CD4-positive, alpha-beta T cell (primary cell): ENCODE measurements at places on chromosomes 2 and 18. TPM values are rescaled to one million over a fixed set of nuclear protein-coding genes. Genes with fewer than 3 reads are reported as not detected.

GRCh38 chr2:239255628-239256349, 145.0 kb downstream of the HDAC4 start:
- no peak for DNase-seq

CRYGA gene
- total RNA-seq, result not detected

GRCh38 chr18:41967680-41968079, 12.6 kb downstream of the PIK3C3 start:
- DNase-seq, result no peak

GRCh38 chr18:48910972-48911545, 39.7 kb downstream of the SMAD7 start:
- DNase-seq, result no peak

DNA sequence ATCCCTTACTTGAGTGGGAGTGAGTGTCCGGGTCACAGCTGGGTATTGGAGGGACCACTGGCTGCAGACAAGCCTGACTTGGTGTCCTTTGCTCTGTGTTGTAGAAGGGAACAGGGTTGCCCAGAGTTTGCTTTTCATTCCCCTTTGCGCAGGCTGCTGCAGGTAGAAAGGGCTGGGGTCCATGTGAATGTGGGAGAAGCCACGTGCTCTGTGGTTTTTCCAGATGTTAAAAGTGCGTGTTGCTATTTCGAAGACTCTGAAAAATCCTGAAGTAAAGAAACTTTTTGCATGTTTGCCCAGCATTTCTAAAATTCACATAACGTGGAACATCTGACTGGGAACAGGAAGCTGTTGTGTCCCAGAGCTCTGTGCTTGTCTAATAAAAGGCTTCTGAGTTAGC, 28.8 kb downstream of the GLI2 start:
- DNase-seq, result no peak

- DNase-seq, result no peak
Measured at GRCh38 chr2:172048508-172049503, 36.5 kb upstream of the DLX1 start.

- no peak for DNase-seq
Measured at GRCh38 chr2:240514631-240515030, 43.2 kb downstream of the ANKMY1 start.

DNA sequence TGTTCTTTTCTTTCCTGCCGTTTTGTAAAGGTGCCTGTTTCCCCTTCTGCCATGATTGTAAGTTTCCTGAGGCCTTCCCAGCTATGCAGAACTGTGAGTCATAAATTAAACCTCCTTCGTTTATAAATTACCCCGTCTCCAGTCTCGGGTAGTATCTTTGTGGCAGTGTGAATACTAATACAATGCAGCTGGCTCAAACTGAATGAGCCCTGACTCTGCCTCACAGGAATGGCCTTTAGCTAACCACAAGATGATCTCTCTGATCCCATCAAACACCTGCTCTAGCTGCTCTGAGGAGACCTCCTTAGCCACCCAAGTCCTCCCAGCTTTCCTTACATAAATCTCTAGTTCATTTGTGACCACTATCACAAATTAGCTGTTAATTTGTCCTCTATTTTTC, 41.5 kb upstream of the CAB39 start:
- DNase-seq, result no peak

DNA sequence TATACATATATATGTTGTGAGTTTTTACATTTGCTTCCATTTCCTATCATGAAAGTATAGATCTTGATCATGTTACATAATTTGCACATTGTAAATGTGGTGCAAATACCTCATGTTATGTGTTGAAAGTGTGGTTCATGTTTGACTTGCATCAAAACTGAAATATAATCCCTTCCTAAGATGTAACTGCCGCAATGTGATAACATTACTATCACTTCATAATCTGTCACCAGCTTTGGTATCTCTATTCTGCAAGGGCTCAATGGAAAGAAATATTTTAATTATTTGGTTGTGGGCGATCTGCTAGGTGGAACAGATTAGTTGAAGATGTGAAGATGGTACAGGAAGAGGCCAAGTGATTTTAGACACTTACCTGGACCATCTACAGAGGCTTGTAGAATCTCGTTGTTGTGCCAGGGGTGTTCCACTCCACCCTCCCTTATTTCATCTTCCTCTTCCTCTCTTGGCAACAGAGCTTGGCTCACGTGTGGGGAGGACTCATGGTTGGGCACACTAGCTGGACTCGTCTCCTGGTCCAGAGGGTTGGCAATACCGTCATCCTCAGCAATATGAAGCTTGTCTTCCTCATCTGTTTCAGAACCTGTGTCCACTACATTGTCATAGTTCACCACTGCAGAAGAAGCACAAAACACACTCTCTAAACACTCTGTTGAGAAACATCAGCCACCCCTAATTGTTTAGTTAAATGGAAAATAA, 90.4 kb downstream of the ZEB2 start:
- no peak for DNase-seq

C1QL2 gene
- not detected for total RNA-seq

- no peak for DNase-seq
Measured at GRCh38 chr2:131801210-131801744, 273.6 kb downstream of the CCDC74A start.

- no peak for DNase-seq
Measured at GRCh38 chr2:38353402-38353801, 23.7 kb downstream of the ATL2 start.

GRCh38 chr2:54013996-54014395, 43.2 kb upstream of the PSME4 start:
- DNase-seq, result peak; percentile 38

DNA sequence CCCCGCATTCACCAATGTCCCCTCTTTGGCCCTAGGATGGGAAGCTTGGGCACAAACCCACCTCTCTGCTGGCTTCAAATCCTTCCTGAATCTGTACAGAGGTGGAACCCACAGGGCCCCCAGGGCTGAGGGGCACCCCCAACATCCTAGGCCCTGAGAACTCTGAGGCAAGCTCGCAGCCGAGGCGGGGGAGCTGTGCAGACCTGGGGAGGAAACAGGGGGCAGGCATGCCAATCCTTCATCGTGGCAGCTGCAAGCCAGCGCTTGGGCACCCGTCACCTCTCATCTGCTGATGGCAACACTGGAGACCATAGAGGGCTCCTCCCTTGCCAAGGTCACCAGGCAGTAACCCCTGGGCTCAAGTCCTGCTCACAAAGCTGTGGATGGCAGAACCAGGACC, 10.8 kb downstream of the ECEL1 start:
- DNase-seq, result peak; percentile 17

DNA sequence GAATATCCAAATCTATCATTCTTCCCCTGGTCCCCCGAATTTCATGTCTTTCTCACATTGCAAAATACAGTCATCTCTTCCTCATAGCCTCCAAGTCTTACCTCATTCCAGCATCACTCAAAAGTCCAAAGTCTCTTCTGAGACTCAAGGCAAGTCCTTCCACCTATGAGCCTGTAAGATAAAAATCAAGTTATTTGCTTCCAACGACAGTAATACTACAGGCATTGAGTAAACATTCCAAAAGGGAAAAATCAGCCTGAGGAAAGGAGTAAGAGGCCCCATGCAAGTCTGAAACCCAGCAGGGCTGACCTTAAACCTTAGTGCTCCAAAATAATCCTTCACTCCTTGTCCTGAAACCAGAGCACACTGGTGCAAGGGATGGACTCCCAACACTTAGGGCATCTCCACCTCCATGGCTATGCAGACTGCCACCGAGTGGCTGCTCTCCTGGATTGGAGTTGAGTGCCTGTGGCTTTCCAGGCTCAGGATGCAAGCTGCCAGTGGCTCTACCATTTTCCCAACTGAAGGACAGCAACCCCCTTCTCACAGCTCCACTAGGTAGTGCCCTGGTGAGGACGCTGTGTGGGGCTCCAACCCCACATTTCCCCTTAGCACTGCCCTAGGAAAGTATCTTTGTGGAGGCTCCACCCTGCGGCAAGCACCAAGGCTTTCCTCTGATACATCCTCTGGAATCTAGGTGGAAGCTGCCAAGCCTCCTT, 16.3 kb downstream of the DTNA start:
- DNase-seq, result no peak

EVX2 gene
- not detected for total RNA-seq

DNAJC5G gene
- total RNA-seq, result not detected

DNA sequence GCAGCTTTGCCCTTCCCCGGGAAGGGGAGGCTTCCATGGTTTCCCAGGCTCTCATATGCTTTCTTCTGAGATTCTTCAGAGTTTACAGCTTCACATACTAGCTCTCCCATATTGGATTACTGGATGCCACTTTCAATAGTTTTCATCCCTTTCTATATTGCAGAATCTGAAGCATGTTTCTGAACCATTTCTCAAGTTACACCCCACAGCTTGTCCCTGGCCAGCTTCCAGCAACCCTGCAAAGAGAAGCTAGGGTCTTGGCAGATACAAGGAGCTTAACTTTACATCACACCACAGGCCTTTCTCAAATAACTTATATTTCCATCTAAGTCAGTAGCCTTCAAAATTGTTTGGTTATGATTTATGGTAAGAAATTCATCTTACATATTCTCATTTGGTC, 39.6 kb downstream of the LHCGR start:
- DNase-seq, result no peak

DNA sequence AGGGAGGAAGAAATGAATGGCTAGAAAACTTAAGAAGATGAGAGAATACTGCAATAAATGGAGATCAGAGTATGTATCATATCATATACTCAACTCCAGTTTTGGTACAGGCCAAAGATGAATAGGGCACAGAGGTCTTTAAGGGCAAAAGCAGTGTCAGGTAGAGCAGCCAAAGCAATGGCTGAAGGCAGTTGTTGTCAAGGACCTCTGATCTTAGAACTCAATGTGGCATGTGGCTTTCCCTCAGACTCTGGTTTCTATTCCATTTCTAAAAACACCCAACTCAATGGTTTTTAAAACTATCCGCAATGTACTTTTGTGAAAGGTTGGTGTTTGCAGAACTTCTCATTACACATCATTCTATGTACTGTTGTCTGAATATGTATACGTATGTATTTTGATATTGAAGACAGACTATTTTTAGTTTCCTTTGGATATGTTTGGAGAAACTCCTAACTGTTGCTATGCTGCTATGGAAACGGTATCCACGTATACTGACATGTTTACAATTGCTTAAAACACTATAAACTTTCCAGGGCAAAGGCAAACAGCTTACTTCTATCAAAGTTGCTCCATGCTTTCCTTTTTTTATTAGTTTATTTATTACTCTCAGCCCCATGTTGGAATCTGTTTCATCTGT, 58.1 kb upstream of the PELI1 start:
- DNase-seq, result no peak

ANKRD53 gene
- total RNA-seq, result 0.42 TPM

- DNase-seq, result peak; percentile 69
Measured at GRCh38 chr18:13464432-13465123, 246.0 kb downstream of the LDLRAD4 start.

DNA sequence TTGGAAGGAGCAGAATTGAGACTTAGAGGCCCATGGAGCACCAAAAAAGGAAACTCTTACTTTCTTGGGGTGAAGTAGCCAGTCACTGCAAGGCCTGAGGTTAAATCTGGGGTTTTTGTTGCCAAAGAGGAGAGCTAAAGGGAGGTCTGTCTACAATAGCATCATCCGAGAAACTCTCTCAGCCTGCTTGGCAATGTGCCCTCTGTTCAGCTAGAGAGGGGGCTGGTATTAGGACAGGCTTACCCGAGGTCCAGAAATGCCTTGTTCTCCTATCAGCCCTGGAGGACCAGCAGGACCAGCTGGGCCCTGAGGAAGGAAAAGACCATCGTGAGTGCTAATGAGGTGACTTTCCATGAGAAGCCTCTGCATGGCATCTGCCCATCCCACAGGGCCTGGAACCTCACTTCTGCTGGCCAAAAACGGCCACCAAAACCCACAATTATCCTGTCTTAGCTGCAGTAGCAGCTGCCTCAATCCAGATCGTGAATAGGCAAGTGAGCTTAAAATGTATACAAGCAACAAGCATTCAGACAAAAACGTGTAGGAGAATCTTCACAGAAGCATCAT, 61.6 kb downstream of the COL6A3 start:
- DNase-seq, result no peak

GRCh38 chr2:36807223-36807886, 110.8 kb downstream of the VIT start:
- no peak for DNase-seq

- no peak for DNase-seq
Measured at GRCh38 chr2:113181258-113182051, 7.7 kb downstream of the PSD4 start.

GRCh38 chr18:79403723-79404566, 8.2 kb downstream of the NFATC1 start:
- DNase-seq, result no peak

DNA sequence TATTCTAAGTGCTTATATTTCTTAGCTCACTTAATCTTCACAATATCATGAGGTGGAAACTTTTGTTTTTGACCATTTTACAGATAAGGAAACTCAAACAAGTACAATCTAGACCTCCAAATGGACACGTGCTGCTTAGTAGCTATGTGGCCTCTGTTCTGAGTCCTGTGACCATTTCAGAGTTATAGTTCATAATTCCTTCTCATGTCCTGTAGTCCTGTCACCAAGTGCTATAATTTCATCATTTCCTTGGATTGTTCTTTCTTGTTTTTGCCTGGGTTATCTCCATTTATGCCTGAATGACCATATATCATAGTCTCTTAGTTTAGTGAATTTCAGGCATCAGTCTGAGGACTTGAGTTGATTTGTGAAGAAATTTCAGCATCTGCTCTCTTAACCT, 91.7 kb downstream of the NUP35 start:
- no peak for DNase-seq

SERPINB12 gene
- not detected for total RNA-seq

- no peak for DNase-seq
Measured at GRCh38 chr18:60649107-60649506, 276.5 kb upstream of the MC4R start.

DNA sequence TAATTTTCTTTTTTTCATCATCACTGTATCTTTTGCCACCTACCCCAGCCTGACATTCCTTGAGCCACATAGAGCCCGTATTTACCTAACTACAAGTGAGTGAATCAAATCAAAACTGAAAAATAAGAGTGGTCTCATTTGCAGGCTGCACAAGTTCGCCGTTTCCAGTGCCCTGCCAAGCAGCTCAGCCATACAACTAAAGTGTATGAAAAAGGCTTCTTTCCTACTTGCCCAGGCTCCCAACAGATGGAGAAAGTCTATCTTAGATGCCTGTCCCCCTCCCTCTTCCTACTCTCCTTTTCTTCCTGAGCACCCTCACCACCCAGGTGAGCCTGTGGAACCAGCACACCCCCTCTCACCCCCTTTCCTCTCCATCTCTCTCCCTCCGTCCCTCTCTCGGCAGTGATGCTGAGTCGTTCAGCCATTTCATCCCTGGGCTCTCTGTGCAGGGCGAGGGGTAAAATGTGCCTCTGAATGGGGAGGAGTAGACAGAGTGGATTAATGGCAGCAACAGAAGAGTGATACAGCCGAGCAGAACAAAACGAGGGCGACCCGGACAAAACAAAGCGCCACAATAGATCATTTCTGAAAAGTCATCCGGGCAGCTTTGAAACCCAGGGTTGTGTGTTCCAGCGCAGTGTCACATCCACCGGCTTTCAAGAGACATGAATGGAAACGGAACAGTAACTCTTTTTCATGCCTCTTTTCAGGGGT, 65.0 kb upstream of the POU3F3 start:
- DNase-seq, result no peak

- no peak for DNase-seq
Measured at GRCh38 chr2:111106706-111107105, 14.0 kb upstream of the BCL2L11 start.

GRCh38 chr2:101617188-101617587, 80.3 kb upstream of the MAP4K4 start:
- DNase-seq, result no peak
